Erythroblast (primary cell): ENCODE measurements at places on chromosomes 16 and 17.
A peak's percentile ranks its signal among the peaks of the same experiment; 100 is the strongest.

DNA sequence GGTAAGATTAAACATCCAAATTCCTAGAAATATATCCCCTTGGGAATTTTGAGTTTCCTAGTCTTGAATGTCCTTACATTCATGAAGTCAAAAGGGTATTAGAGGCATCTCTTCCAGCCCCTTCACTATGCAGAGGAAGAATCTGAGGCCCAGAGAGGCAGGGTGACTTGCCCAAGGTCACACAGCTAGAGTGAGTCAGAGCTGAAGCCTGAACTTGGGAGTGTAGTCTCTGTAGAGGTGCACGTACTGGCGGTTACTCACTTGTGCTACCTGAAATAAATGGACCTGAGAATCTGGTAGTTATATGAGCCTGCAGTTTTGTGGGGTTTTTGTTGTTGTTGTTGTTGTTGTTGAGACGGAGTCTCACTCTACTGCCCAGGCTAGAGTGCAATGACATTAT, 164.0 kb downstream of the XYLT1 start:
- no peak for DNase-seq

DNA sequence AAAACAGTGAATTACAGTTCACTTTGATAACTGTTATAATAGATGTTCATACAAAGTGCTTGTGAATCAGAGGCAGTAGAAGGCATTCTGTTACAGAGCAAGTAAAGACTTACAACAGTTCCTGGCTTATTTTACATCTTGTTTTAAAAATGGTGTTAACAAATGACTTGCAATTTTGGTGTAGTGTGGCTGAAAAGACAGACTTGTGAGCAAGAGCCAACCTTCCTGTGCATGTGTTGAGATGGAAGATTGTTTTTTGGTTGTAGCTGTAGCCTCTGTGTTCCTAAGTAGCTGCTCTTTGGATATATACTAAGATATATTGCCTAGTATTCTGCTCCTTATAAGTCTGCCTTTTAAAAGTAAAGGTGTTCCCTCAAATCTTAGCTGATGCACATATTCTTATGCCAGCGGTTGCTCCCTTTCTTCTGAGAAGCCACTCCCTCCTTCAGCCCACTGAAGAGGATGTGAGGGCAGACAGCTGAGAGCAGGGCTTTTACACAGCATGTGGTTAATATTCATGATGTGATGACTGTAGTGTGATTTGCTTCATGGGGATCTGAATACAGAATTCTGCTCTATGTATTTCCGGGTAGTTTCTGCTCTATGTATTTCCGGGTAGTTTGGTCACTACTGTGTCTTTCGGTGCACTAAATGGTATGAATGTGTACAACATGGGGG, 182.3 kb downstream of the PHKB start:
- DNase-seq = no peak

DNA sequence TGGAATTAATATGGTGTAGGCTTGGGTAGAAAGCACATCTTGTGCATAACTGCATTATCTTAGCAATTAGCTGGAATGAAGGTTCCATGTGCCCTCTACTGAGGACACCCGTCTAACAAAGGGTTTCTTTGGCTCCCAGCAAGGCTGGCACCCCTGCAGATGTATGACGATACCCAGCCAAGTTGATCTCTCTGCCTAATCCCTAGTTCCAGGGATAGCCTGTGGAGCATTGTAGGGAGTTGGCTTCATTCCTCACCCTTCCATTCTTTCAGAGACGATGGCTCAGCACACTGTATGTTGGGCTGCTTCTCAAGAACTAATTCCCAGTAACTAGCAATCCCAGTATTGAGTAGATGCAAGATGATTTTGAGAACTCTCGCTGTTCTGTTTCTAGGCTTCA, 182.5 kb downstream of the SNX29 start:
- DNase-seq = no peak

- no peak for DNase-seq
These were observed 83.8 kb upstream of the GRIN2A start for GRCh38 chr16:10265770-10266615.

DNA sequence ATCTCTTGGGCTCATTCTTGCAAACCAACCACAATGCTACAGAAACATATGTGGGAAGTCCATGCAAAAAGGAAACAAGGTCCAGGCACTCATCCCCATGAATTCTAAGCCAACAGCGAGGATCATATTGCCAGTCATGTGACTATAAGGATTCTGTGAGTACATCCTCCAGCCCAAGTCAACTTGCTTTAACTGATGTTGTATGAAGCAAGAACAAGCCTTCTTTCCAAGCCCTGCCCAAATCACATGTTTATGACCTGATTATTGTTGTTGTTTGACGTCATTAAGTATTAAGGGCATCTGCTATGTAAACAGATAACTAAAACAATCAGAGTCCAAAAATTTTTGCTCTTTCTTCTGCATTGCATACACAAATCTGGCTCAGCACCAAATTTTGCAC, 78.2 kb upstream of the MON1B start:
- no peak for DNase-seq

DNA sequence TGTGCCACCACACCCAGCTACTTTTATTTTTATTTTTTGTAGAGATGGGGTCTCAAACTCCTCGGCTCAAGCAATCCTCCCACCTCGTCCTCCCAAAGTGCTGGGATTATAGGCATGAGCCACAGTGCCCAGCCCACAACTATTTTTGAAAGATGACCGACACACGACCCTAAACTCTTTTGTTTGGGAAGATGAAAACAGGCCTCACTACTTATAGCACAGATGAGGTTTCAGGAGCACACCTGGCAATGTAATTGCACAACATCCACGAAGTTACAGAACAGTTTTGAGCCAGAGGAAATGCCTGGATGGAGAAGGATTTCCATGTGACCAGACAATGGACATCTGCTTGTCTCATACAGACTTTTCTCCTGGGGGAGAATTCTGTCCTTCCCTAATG, 43.4 kb upstream of the PRSS54 start:
- no peak for DNase-seq

DNA sequence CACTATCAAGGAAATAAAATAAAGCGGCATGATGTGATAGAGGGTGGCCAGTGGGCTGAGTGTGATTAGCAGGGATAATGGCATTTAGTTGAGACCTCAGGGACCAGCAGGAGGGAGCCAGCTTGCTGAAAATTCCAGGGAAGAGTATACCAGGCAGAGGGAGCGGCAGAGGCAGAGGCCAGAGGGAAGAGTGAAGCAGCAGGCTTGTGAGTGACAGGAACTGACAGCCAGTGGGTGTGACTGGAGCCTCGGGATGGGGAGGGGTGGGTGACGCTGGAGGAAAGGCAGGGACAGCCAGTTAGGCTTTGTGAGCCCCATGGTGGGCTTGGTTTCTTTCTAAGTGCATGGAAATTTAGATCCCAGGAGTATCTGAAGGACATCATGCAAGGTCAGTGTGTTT, 209.7 kb upstream of the CACNG3 start:
- no peak for DNase-seq

DNA sequence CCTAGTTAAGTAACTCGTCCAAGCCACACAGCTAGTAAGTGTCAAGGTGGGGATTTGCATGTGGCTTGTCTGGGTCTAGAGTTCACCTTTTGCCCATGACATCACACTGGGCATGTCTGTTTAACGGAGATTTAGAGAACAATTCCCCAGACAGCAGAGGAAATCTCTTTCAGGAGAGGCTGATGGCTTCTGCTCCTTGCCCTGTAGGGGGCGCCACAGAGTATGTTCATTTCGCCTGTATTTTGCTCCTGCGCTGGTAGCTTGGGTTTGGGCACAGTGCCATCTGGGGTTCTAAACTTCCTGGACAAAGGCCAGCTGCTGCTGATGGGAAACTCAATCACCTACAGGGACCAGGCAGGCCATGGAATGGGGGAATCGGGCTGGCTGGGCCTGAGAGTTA, 20.4 kb downstream of the OTOA start:
- peak; percentile 68 for DNase-seq

GRCh38 chr16:57039148-57039812, 49.9 kb downstream of the NLRC5 start:
- DNase-seq = no peak

- no peak for DNase-seq
These were observed 69.5 kb downstream of the HIC1 start for GRCh38 chr17:2124391-2124790.

GRCh38 chr16:3655396-3656159, 1.1 kb downstream of the DNASE1 start:
- DNase-seq = no peak

DNA sequence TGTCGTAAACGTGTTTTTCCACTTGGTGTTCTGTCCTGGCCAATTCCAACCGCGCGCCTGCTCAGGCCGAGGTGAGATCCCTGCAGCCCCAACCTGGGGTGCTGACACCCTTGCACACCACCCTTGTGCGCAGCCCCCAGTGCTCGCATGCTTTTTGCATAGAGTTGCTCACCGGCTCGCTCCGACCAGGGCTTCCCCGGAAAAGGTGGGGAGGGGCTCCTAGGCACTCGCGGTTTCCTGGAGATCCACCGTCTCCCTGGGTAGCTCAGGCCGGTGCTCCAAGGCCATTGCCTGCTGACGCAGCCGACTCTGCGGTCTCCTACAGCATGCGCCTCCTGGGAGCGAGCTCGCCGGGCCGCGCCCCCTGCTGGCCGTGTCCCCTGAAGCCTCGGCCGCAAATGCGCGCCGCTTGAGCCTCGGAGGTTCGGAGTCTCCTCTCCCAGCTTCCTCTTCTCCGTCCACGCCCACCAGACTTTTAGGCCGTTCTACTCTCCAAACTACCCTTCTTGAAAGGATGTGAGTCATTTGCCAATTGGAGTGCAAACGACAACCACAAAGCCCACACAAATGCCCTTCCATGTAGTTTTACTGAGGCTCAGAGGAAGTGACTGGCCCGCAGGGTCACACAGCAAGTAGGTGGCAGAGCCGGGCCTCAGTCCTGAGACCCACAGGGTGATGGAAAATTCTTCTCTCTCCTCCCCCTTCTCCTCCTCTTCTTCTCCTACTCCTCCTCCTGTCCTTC, 7.2 kb upstream of the PDP2 start:
- DNase-seq = peak; percentile 90

DNA sequence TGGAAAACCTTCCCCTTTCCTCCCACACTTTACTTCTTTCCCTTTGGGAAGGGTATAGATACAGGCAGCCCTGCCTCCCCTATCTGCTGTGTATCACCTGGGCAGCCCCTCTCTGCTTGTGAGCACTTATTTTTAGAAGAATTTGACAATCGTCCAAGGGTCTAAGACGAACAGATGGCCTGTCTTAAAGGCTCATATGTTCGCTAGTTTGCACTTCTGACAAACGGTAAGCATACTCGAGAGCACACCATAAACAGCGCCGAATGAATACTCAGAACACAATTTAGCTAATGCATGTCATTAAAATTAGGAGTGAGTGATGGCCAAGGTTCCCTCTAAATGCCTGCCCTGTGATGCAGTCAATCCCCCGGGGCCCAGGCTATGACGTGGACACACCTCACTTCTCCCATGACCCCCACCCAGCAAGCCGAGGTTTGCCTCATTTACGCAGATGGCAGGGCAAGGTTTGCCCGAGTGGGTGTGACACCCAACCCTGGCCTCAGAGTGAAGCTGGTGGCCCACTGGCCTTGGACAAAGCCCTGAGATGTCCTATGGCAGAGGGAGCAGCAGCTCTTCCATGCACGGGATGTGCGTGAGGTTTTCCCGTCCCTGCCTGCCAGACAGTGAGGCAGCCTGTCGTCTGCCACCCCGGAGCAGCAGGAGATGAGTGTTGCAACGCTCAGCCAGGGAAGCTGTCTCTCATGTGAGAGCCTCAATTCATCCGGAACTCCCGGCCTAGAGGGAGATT, 125.2 kb downstream of the C16orf78 start:
- no peak for DNase-seq

GRCh38 chr17:42991471-42991870, 6.7 kb upstream of the RPL27 start:
- no peak for DNase-seq

DNA sequence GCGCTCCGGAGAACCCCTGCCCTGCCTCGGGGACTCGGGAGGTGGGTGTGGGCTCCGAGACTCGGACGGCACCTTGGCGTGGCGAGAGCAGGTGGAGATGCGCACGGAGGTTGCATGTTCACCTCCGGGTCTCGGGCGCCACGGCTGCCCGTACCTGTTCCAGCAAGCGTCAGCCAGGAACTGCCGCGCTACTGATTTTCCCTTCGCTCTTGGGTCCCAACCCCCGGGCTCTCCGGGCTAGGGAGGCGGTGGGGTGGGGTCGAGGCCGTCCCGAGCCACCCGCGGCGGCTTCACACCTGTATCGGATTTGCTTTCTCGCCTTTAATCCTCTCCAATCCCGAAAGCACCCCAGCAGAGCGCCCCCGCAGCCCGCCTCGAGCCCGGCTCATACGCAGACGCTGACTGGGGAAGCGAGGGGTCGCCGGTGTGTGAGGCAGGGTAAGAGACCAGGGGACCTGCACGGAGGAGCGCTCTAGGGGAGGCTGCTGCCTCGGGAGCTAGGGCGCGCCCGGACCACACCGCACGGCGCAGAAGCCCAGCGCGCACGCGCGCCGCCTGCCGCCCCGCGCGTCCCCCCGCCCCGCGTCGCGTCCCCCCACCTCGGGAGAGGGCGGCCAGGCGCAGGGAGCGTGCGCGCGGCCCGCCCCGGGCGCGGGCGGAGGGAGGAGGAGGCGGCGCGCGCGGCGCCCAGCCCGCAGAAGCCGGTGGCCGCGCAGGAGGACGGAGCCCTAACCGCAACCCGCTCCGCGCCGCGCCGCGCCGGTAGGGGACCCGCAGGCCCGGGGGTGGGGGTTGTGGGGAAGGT, at the start of gene DUSP14:
DUSP14 (plus strand) TSS at position 695 of the 805 bp plus-strand sequence. CDS start 22,382 bp downstream, outside the sequence.
- DNase-seq = peak; percentile 85

GRCh38 chr16:30659507-30660423, 1.5 kb downstream of the FBRS start:
- DNase-seq = no peak

DNA sequence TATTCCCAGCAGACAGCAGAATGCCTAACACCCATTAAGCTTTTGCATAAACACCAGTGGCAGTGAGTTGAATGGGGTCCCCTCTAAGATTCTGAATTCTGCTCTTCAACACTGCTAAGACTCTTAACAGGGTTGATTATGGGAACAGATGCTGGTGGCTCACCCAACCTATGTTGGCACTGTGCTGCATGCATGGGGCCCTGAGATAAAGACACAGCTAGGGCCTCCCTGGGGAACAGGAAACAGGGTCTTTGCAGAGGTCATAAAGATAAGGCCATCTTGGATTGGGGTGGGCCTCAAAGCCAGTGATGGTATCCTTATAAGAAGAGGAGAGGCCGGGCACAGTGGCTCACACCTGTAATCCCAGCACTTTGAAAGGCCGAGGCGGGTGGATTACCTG, 190.8 kb downstream of the SLC39A11 start:
- DNase-seq = peak; percentile 82
